ENCODE measurements at places on chromosomes 4 and X.
A peak's percentile ranks its signal among the peaks of the same experiment; 100 is the strongest.

DNA sequence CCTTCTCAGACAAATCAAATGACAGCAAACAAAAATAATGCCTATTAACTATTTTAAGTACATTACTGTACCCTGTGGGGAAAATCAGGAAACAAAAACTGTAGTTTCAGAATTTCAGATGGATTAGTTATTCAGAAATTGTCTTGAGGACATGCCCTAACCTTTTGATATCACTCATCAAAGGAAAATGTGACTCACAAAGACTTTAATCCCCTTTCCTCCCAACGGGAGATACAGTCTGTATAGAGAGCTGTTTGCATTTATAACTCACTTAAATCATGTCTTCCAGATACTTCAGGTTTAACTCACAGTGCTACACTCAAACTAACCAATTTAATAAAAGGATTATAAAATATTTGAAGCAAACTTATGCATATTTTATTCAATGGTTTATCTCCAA, 304.0 kb downstream of the MAPK10 start:
- no peak for DNase-seq

- no peak for DNase-seq
Measured at GRCh38 chrX:142819461-142819860, 206.3 kb upstream of the SPANXN4 start.

DNA sequence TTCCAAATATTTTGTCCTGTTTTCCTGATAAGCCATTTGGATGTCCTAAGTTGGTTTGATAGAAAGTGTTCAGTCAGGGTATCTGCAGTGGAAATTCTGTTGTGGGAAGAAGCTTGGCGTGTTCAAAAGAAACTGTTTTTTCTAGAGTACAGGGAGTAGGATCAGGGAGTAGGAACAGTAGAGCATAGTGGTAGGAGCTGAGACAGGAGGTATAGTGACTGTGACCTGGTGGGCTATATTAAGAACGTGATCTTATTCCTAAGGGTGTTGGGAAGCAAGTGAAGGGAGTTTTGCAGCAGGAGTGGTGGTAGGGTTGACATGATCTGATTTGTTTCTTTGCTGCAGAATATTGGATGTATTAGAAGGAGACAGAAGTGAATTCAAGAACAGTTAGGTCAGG, 348.2 kb downstream of the BMPR1B start:
- DNase-seq = no peak

GRCh38 chr4:131113704-131114103, 2017.8 kb downstream of the C4orf33 start:
- no peak for DNase-seq

DNA sequence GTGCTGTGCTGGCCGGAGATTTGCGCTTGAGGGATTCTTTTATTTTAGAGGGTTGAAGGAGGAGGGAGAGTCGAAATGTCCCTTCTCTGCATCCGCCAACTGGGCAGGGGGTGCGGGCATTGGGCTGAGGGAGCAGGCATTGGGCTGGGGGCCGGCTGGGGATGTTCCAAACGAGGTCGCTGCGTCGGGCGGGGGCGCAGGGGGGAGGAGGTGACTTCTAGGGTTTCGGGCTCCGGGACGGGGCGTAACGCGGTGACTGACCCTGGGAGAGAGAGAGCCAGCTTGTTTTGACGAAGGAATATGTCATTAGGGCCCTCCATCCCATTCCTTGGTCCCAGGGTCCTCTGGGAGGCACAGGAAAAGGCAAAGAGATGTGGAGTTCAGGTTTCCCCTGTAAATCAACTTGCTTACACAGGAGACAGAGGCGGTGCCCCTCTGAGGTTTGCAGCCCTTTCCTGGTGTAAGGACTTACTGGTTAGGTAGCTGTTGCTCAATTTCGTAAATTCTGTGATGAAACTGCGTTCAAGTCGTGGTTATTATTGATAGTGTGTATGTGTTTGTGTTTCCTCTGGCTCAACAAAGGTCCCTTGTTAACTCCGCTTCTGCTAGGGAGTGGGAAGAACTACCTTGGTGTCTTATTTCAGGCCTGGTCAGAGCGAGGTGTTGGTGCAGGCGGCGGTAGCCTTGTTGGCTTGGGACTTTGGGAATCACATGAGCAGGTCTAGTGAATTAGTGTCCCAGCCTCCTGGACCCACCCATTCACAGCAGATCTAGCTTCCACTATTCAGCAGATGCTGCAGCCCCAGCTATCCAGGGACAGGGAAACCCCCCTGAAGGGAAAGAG, 716 bp downstream of the FHIP1A start:
- no peak for DNase-seq

DNA sequence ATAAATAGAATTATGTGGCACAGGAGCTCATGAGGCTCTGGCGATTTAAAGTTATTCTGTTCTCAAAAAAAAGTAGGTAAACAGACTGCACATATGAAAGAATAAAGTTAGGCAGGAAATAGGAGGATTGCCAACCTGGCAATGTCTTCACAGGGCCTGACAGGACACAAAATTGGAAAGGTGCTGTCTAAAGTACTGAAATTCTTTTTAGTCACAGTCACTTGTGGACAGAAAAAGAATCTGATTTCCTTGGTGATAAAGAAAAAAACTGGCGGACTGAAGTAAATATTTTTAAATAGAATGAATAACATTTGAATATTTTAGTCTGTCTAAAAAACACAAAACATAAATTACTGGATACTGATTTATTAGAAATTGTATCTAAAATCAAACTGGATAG, 124.4 kb downstream of the VEGFC start:
- DNase-seq = no peak

DNA sequence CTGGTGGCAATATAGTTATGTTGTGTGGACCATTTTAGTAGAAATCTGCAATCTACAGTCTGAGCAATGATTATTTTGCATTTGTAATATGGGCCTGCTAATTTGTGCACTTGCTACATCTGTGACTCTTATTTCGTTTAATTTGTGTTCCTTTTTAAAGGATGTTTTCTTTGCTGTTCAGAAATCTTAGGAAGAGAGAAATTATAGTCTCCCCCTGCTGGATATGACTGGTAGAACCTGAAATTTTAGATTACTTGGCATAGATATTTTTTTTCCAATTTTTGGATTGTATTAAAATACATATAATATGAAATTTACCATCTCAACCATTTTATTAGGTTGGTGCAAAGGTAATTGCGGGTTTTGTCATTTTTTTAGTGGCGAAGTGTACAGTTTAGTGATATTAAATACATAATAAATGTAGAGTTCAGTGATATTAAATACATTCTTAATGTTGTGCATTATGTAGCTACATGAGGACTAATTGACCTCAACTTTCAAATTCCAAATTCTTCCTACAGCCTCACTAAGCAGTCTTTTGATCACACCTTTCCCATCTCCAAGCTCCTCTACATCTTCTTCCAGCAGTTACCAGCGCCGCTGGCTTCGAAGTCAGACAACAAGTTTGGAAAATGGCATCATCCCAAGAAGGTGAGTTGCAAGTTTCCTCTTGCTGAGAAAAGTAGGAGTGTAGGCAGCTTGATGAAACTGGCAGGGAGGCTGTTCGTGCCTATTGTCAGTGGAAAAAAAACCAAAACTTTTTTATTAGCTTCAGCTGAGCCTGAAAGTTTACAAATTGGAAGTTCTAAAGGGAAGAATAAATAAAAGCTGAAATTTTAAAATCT, 82.2 kb downstream of the FNIP2 start:
- DNase-seq = no peak

GRCh38 chr4:82561786-82562563, at the start of gene TMEM150C:
Gene TMEM150C (minus strand): TSS chr4:82561988. CDS start chr4:82504657, 57,331 bp downstream.
- no peak for DNase-seq

GRCh38 chr4:133775469-133775868, 426.1 kb downstream of the PABPC4L start:
- DNase-seq = no peak

GRCh38 chr4:132101526-132101925, 1047.6 kb upstream of the PCDH10 start:
- no peak for DNase-seq

- DNase-seq = no peak
Measured at GRCh38 chr4:52643785-52644244, 15.3 kb downstream of the USP46 start.

DNA sequence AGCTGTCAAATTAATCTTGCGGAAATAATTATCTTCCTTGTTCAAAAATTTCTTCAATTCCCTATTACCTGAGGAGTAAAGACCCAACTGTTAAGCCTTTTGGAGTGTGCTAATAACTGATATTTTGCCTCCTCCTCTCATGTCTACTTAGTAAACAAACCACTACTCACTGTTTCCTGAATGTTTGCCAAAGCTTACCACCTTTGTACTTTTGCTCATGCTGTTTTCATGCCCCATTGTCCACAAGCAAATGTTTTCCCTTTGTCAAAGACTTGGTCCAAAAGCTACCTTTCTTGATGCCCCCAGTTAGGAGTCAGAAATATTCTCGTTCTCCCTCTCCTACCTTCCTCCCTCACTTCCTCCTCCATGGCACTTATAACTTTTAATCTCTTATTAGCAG, 226.1 kb downstream of the ENOX2 start:
- DNase-seq = no peak

DNA sequence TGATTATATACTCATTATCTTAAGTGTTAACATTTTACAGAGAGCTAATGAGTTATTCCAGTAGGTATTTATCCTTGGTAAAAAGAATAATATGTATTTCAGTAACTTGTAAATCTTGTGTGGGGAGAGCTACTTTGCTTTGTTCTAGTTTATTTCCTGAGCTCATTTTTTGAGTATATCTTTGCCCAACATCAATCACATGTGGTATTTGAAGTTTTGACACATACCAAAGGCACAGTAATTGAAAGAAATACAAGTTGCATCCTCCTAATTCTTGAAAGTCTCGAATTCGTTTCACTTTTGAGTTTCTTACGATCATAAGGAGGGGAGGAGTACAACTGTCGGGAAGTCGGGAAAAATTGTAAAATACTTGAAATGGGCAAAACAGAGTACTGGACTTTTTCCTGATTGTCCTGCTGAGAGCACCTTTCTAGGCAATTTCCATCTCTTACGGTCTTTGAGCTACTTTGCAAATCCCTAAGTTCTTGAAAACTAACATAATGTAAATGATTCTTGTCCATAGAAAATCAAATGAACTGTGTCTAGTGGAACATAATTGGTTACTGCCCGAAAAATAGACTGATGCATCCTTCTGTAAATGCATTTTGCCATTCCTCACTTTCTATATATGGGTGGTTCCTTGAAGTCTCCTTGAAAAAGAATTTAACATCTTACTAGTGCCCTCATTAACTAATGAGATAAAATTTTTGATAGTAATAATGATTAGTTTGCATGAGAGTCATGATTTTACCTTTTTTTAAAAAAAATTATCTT, 20.6 kb downstream of the CLTRN start:
- no peak for DNase-seq

GRCh38 chr4:153114771-153115321, 89.4 kb upstream of the TRIM2 start:
- peak; percentile 68 for DNase-seq
